ENCODE measurements at places on chromosomes 4 and X.

DNA sequence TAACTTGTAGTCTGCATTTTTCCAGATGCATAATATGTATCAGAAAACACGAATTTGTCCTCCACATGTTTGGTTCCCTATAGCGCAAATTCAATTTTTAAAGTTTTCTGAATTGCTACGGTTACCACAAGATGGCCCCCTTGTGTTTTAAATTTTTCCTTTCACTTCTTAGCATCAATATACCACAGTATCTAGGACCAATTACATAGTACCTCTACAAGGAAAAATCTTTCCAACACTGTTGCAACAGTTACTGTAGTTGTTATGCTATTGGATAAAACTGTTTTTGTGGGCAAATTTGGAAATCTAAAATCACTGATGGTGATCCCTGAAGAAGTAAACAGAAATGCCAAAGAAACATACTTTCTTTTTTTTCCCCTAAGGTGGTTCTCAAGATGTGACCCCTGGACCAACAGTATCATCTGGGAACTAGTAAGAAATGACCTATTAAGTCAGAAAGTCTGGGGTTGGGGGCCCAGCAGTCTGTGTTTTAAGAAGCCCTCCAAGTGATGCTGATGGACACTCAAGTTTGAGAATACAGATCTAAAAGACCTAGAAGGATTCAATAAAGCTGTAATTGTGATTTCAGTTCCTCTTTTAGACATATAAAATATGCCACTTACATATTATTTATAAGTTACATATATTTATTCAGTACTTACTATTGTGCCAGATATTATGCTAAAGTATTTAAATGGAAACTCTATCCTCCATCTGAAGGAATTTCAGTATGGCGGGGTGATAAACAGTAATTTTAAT lies 3.1 kb downstream of the ZGRF1 start:
- peak; percentile 38 for DNase-seq

DNA sequence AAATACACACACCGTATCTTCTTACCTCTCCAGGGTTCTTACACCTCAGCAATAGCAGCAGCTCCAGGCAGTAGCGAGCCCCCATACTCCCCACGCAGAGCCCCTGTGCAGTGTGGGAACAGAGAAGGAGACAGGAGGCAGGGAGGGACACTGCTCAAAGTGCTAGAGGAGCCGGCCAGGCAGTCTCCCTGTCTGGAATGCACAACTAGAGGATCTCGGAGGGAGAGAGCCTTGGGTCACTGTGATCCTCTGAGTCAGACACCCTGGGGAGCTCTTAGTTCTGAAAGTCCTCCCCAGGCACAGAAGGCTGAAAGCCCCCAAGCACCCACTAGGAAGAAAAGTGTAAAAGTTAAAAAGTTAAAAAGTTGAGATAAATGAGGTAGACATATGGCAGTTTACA lies 16.0 kb downstream of the AMELX start:
- DNase-seq: no peak

DNA sequence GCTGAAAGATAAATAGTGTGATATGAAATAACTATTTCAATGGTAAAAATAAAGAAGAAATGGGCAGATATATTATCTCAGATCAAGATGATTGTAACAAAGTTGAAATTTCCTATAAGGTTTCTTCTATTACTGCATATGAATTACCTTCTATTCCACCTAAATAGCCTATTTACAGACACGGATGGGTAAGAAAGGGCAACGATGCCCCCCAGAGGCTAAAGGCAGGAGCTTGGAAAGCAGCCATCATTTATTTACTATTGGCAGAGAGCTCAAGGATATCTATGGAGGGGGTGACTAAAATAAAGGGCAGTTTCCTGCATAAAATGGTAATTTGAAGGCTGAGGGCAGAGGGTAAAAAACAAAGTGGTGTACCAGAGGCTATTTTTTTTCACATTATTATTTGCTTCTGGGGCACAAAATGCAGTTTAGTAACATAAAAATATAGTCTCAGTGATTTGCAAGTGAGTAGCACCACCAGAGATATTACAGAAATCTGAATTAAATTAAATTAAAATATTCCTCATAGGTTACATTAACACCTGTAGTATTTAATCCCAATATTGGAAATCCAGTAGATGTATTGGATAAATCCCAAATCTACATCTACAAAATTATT lies 123.1 kb downstream of the BTC start:
- DNase-seq: peak; percentile 28

DNA sequence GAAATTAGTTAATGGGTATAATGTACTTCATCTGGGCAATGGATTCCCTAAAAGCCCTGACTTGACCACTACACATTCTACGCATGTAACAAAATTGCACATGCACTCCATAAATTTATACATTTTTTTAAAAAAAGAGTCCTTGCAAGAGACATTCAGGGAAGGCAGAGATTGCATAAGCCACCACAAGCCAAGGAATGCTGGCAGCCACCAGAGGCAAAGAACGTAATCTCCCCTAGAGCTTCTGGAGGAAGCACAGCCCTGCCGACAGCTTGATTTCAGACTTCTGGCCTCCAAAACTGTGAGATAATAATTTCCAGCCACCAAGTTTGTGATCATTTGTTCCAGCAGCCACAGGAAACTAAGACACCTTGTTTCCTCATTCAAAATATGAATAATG lies 185.6 kb upstream of the GALNT7 start:
- DNase-seq: no peak

GRCh38 chr4:175504318-175504717 lies 307.7 kb downstream of the GPM6A start:
- no peak for DNase-seq

DNA sequence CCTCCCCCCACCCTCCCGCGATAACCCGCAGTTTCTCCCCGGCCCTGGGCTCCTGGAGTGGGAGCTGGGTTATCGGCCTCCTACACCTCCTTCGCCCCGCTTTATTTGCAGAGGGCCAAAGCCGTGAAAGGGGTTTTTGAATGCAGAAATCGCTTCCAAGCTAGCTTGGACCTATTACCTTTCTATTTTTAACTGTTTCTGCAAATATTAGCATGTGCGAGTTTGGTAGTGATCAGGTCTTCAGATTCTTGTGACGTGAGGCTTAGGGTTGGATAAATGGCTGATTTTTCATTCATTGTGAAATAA lies 1.3 kb downstream of the USP9X start:
- DNase-seq: no peak

- DNase-seq: no peak
Observed at GRCh38 chrX:72545990-72546389, 26.7 kb downstream of the HDAC8 start.

- no peak for DNase-seq
Observed at GRCh38 chr4:183409934-183410333, 34.5 kb upstream of the CDKN2AIP start.

DNA sequence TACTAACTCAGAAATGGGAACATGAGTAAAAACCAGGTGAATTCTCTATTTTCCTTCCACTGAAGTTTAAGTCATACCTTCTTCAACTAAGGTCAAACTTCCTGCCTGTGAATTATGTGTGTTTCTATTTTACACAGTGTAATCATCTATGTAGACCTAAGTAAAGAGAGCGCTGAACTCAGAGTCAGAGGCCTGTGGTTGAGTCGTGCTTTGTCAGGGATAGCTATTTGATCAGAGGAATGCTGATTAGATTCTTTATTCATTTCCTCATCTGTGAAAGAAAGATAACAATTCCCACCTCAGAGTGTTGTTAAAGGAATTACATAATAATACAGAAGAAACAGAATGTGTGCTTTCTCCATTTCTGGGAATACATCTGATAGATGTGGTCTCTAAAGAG lies 654.1 kb downstream of the STIM2 start:
- no peak for DNase-seq

- no peak for DNase-seq
Observed at GRCh38 chrX:150088766-150089518, 150.7 kb upstream of the EOLA2 start.

GRCh38 chrX:49725923-49726904 lies 30.4 kb upstream of the PAGE1 start:
- no peak for DNase-seq

DNA sequence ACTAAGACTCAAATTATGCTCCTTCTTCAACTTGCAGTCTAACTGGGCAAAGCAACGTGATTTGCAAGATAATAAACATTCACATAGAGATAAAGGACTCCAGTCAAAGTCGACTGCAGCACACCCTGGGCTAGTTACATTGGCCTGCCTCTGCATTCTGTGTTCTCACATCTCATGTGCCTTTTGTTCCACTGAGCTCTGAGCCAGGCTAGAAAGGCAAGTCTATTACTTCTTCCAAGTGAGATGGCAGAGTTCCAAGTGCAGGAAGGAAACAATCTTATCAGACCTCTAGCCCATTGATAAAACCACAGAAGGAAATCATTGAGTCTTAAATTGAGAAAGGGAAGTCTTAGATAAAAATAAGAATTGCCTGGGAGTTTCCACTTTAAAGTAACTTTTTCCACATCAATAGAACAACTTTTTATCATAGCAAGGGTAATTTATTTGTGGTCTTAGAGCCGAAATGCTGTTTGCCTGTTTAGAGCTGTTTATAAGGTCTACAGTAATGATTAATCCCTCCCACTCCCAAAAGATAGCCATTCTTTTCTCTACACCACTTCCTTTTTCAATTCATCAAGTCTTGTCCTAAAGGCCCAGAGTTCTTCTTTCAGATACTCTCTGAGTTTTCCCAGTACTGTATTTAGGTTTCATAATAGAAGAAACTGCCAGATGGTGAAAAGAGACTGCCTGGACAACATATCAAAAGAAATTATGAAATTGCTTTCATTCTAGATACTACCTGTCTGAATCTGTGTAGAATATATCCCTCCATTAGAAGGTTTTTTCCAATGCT lies 200.2 kb downstream of the GUCY2F start:
- DNase-seq: no peak

DNA sequence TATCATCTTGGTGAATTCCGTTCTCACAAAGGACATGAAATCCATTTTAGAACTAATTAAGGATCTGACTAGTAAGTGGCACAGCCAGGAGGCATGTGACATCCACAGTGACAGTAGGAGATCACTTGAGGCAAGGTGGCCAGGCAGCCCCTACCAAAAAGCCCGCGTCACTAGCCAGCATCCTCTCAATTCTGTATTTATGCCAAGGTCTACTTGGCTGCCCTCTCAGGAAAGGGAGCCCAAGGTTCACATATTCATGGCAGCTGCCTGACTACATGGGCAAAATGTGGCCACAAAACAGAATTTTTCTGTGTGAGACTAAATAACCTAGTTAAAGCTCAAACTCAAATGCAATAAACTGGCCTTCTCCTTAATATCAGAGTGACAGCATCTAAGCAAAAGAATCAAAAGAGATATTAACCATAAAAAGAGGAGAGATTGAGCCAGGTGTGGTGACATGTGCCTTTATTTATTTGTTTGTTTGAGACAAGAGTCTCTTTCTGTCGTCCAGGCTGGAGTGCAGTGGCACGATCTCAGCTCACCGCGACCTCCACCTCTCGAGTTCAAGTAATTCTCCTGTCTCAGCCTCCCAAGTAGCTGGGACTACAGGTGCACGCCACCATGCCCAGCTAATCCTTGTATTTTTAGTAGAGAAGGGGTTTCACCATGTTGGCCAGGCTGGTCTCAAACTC lies 51.5 kb downstream of the SLC9A7 start:
- DNase-seq: no peak
